ENCODE measurements at places on chromosomes 3 and 15. TPM values are rescaled to one million over a fixed set of nuclear protein-coding genes. Genes with fewer than 3 reads are reported as not detected.

DNA sequence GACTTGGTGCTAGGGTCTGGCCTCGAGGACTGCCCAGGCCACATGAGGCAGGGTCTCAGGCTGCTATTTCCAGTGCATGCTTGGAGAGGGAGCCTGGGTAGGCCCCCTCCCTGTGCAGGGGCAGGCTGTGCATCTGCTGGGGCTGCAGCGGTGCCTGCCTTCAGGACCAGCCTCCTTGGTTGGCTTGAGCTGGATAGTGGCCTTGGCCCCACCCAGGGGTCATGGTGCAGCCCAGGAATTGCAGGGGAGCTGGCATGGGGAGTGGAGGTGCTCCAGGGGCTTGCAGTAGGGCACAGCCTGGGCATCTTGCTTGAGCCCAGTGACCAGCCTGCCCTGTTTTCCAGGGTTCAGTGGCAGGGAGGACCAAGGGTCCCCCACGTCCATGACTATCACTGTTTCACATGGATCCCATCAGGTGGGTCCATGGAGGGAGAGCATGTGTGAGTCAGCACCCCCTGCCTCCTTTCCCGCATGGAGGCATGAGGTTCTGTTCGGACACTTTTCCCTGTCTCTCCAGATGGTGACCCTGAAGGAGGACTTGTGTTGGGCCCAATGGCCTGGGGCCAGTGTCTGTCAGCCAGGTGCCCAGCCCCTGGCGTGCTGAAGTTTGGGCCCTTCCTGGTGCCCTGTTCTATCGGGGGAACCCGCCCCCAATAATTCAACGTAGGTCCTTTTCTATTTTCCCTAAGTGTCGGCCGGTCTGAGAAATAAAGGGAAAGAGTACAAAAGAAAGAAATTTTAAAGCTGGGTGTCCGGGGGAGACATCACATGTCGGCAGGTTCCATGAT lies 218.6 kb downstream of the SNRPN start:
- no peak for DNase-seq

DNA sequence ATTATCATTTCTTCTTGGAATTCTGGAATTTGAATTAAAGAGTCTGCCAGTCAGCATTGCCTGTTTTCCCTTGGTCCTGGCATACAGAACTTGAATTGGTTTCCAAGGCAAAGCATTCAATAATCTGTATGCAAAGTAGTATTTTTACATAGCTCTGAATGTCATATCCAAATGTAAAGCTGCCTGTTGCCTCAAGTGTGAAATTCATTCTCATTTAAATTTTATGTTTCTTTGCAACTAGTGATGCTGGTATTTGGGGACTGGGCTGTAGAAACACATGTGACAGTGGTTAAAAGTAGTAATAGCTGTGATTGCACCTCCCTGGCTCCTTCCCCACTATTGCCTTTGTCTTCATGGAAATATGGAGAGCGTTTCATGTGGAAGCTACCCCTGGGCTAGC lies 743.9 kb upstream of the GOLIM4 start:
- DNase-seq, result no peak

DNA sequence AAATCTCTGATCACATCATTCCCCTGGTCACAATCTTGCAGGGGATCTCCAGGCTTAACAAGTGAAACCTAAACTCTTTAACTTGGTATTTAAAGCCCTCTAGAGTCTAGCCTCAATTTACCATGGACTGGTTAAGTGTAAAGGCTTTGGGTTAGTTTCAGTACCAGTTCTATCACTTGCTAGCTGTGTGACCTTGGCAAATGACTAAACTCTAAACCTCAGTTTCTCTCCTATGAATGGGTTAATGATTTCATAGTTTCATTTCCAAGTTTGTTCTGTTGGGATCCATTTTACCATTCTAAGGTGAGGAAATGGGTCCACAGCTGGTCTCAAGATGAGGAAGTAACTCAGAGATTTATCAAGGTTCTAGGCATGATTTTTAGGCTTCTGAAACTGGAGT lies 38.8 kb upstream of the TIMP4 start:
- no peak for DNase-seq

ZPLD1 gene
- not detected for total RNA-seq

- no peak for DNase-seq
These were observed 84.6 kb upstream of the CDV3 start for GRCh38 chr3:133488785-133489367.

DNA sequence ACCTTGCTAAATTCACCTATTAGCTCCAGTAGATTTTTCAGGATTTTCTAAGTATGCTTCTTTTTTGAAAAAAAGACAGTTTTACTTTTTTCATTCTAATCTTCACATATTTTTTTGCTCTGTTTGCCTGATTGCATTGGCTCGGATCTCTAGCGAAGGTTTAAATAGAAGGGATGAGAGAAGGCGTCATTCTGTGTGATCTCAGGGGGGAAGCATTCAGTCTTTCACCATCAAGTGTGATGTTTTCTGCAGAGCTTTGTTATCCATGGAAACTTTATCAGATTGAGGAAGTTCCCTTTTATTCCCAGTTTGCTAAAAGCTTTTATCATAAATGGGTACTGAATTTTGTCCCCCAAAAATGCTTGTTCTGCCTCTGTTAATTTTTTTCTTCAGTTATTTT lies 120.3 kb downstream of the LRRK1 start:
- no peak for DNase-seq

IL16 gene
- 3.8 TPM for total RNA-seq

C15orf61 gene
- 13.8 TPM for total RNA-seq

GRCh38 chr3:192906940-192907339 lies 10.7 kb downstream of the MB21D2 start:
- DNase-seq, result no peak

LMAN1L gene
- 8.1 TPM for total RNA-seq

GRCh38 chr3:194574639-194575483 lies 58.4 kb downstream of the TMEM44 start:
- no peak for DNase-seq

GRCh38 chr3:50573566-50574443 lies 4.5 kb downstream of the HEMK1 start:
- no peak for DNase-seq

DNA sequence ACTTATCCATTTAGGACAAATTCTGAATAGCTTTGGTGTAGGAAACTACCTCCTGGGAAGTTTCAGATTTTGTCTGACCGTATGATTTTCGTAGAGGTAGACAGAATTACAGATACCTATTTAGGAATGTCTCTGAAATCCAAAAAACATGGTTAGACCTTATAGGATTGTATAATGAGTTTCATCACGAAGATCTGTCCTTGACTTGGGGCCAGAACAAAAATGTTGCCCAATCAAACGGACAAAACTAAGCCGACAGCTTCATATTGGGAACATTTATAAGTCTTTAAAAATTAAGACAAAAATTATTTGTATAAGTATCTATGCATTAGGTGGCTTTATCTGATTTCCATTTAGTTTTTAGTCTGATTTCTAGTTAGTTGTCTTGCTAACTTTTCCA lies 32.6 kb downstream of the MNS1 start:
- DNase-seq, result no peak

- no peak for DNase-seq
These were observed 1.1 kb downstream of the FAM107A start for GRCh38 chr3:58575971-58576652.

- DNase-seq, result no peak
These were observed 820 bp upstream of the HMCES start for GRCh38 chr3:129277829-129278271.

RTP4 gene
- total RNA-seq, result 0.93 TPM

GRCh38 chr15:50797926-50798325 lies 32.4 kb upstream of the SPPL2A start:
- DNase-seq, result no peak

CHRFAM7A gene
- 2.4 TPM for total RNA-seq

- no peak for DNase-seq
These were observed 79.4 kb downstream of the AAGAB start for GRCh38 chr15:67174864-67175573.

- no peak for DNase-seq
These were observed 110.1 kb downstream of the MOBP start for GRCh38 chr3:39577541-39577940.

PPARG gene
- 15.6 TPM for total RNA-seq

HYAL2 gene
- 38.9 TPM for total RNA-seq

PIAS1 gene
- 29.9 TPM for total RNA-seq

GRCh38 chr15:32099956-32100684 lies 69.8 kb downstream of the CHRNA7 start:
- no peak for DNase-seq

Data from left ventricle myocardium inferior (tissue), 1 donor.